ENCODE measurements at places on chromosomes 1 and 21.

- DNase-seq = no peak
Measured at GRCh38 chr1:7500381-7501083, 270.6 kb upstream of the VAMP3 start.

- no peak for DNase-seq
Measured at GRCh38 chr1:162253790-162254189, 122.9 kb downstream of the SPATA46 start.

- no peak for DNase-seq
Measured at GRCh38 chr1:53625049-53625448, 113.9 kb downstream of the GLIS1 start.

- no peak for DNase-seq
Measured at GRCh38 chr21:44816761-44817505, 929 bp downstream of the SUMO3 start.

GRCh38 chr1:46526691-46527291 is 24.7 kb downstream of the KNCN start:
- DNase-seq = no peak

GRCh38 chr1:211876851-211877590 is 46.5 kb upstream of the LPGAT1 start:
- DNase-seq = no peak

DNA sequence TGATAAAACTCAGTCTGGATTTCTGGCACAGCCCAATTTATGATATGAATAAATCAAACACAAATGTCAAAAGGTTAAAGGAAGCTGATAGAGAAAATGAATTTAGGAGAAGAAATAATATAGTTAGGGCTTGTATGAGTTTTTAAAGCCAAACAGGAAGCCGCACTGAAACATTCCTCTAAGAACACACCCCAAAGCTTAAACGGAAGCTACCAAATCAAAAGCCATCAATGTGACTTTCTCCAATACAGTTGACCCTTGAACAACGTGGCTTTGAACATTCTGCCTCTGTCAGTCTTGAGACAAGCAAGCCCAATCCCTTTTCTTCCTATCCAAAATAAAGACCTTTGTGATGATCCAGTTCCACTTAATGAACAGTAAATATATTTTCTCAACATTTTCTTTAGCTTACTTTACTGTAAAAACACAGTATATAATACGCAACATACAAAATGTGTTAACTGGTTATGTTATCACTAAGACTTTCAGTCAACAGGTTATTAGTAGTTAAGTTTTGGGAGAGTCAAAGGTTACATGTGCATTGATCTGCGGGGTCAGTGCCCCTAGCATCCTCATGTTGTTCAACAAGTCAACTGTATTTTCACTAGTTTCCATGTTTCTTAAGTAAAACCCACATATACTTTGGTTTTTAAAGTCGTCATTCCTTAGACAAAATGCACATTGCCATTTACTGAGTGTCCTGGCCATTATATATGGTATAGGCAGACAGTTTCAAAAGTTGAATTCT is 11.2 kb downstream of the SERBP1 start:
- no peak for DNase-seq

DNA sequence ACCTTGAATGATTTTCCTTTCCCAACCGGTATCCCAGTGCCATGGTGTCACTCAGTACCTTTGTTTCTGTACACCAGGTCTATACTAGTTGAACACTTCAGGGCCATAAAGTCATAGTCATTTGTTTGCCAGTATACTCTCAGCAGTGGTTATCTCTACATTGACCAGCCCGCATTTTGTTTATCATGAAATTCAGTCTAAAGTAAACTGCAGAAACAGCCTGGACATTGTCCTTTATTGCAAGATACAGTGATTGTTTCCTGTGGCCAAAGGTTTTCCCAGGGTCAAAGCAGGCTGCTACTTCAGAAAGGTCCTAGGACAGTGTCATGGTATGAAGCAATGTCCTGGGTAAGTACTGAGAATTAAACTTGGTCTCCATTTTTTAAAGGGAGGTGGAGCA is 407.4 kb downstream of the RWDD3 start:
- DNase-seq = no peak

DNA sequence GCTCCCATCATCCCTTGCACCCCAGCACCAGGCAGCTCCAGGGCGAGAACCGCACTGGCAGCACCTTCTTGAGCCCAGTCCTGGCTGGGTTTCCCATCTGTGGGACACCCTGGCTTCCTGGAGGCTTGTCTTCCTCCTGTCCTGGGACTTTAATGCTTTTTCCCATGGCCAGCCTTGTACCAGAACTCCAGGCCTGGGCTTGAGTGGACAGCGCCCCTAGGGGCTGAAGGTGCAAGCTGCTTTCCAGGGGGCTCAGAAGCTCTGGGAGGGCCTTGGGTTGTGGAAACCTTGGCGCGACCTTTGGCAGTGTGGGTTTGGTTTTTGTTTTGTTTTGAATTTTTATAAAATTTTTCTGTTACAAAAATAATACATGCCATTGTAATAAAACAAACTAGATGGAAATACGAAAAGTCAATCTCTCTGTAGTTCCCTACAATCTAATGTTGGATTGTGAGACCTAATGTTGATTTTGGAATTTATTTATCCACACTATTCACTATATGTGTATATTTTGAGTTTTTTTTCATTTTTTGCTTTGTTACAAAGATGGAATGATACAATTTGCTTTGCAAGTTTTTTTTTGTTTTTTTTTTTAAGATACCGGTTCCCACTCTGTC is 33.8 kb upstream of the RPL11 start:
- no peak for DNase-seq

GRCh38 chr1:240310226-240310925 is 218.7 kb downstream of the FMN2 start:
- no peak for DNase-seq

DNA sequence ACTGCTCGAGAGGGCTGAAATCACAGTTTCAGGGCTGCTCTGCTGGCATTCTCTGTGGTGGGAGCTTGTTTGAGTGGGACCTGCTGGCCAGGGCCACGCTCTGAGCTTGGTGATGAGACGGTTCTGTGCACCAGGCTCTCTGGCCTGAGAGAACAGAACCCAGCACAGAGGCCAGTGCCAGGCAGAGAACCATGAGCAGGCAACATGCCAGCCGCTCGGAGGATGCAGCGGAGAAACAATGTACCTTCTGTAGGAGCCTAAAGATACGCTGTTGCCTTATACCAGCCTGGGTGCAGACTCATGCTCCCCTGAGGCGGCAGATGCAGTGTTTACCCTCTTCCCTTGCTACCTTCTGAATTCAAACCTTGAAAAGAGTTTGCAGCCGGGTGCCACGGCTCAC is 10.0 kb downstream of the C2CD2 start:
- no peak for DNase-seq

DNA sequence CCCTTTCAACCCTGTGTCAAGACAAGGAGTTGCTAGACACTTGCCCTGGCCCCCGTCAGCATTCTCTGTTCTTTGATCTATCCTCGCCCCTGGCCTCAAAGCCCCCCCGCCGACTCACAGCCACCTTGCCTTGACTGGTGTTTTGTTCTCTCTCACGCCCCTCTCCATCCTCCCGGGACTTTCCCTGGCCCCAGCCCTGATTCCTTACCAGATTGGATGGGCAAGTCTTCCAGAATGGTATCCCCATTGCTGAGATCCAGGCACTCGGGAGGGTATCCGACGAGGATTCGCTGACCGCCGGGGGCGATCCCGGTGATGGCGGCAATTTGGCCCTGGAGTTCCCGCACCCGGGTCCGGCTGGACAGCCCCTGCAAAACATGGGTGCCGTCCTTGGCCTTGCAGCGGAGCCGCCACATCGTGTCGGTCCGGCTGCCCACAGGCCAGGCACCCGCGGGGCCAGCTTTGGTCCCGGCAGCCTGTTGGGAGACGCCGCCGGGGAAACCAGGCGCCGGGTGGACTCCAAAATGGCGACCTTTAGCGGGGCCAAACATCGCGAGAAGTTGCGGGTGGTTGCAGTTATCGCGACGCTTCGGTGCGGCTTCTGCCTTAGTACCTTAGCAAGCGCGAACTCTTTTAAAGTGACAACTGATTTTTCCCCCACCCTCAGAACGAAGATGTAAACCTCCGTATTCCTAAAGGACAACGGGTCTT is 373 bp downstream of the YOD1 start:
- DNase-seq = peak; percentile 79

DNA sequence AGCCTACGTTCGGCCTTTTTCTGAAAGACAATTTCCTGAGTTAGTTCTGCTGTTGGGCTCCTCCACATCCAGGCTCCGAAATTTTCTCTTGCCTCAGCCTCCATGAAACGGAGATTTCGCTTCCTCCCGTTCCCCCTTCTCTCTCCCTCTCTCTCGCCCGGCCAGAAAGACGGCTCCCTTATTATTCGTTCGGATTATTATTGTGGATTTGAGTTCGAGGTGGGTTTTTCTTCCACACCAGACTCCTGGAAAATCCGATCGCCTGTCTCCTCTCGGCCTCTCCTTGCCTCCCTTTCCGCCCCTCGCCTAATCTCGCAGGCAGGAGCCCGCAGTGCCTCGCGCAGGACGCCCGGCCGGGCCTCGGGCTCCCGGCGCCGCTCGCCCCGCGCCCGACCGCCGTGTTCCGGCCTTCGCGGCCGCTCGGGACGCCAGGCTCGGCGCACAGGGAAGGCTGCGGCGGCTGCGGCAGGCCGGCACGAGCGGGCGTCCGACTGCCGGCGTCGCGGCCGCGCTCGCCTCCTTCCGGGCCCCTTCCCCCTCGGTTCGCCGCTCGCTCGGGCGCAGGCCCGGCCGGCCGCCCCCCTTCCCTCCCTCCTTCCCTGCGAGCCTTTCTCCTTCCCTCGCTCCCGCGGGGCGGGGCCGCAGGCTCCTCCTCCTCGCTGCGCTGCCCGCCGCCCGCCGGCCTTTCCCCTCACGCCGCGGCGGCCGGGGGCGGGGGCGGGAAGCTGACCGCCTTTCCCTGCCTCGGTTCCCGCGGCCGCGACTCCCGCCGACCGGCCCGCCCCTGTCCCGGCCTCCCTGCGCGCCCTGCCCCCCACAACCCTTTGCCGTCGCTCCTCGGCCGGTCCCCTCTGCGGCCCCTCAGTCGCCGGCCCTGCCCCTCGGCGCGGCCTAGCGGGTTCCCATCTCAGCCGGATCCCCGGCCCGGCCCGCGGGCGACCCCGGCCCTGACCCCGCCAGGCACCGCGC is at the start of gene ARHGEF11:
TSS of gene ARHGEF11 (minus strand) at position 493 of the 969 bp plus-strand sequence. CDS start 1,412 bp downstream, outside the sequence.
- DNase-seq = no peak

DNA sequence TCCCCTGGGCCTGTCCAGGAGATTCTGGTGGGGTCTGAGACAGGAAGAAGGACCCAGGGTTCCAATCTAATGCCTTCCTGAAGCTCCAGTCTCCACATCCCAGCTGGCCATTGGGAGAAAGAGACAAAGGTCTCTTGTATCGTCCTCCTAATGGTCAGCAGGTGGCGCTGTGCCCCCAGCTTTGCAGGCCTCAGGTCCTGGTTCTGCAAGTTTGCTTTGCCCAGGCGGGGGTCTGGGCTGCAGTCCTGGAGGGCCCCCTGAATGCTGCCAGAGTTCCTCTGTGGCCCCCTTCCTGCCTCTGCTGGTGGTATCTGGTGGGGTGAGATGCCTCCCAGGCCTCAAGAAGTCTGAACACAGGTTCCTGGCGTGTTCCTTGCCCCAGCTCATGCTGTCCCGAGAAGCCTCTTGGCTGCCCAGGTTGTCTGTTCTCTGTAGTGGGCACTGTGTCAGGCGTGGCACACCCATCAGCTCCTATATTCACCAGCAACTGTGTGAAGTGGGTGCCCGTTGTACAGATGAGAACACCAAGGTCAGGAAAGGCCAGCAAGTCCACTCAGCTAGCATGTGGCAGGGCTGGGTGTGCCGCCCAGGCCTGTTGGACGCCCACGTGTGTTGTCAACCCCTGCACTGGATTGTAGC is 33.8 kb upstream of the CSF3R start:
- no peak for DNase-seq

DNA sequence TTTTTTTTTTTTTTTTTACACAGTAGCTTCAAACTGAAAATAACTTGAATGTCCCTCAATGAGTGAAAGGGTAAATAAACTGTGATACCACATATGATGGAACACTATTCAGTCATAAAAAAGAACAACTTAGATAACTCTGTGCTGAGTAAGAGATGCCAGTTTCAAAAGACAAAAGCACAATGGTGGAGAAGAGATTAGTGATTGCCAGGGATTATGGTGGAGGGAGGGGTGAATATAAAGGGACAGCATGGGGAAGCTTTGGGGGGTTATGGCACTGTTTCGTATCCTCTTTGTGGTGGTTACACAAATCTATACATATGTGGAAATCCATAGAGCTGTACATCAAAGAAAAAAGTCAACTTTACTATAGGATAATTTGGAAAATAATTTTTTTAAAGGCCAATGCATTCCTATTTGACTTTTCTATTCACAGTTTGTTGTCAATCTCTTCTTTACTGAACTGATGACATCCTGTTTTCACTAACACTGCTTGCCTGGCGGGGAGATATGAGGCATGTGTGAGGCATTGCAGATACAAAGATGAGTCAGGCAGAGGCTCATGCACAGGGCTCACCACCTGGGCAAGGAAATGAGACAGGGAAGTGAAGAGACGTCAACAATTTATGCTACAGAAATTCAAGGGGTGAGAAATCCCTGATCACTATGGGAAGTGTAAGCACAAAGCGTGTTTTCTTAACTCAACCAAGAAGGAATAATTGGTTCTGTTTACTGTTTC is 302.7 kb downstream of the DUSP10 start:
- no peak for DNase-seq

DNA sequence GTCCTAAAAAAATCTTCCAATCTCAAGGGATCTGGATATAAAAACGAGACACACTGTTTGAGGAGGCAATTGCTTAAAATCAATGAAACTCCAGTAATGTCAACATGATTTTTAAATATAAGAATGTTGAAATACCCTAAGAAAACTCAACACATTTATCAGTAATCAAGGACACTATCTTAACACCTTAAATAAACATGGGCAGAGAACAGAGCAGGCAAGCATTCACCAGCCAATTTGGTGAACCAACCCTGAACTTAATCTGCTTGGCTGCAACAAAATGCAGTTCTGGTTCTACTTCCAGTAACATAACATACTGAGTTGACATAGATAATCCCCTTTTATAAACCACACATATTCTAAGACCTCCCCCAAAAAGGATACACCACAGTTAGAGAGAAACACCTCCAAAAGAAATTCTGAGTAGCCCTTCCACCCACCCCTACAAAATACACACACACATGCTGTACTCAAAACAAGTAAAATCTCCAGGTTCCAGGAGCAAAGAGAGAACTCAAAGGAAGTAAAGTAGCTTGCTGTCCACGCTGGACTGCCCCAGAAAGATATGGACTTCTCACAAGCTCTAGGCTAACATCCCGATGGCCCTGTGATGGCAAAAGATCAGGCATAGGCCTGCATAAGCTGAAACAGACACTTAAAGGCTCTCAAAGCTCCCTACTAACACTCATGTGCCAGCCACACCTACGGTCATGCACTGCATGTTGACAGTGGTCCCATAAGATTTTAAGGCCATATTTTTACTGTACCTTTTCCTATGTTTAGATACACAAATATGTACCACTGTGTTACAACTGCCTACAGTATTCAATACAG is 30.5 kb downstream of the TP53BP2 start:
- no peak for DNase-seq

DNA sequence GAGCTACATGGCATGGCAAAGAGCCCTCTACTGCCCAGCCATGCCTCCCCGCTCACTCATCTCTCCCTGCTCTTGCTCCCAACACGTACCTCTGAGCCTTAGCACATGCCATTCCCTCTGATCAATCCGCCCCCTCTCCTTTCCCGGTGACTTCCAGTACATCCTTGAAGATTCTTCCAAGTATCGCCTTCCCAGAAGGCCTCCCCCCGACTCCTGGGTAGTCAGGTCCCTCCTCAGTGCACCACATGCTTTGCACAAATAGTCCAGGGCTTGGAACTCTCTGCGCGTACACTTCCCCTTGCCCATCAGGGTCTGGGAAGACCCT is 77.0 kb upstream of the IFFO2 start:
- no peak for DNase-seq
